ENCODE measurements at places on chromosomes 7 and 10.

GRCh38 chr10:80567292-80567691, 29.6 kb downstream of the SH2D4B start:
- no peak for DNase-seq

GRCh38 chr10:76328348-76328747, 896.9 kb downstream of the LRMDA start:
- no peak for DNase-seq

GRCh38 chr7:140003913-140004382, 58.8 kb downstream of the PARP12 start:
- DNase-seq: peak; percentile 33

- peak; percentile 8 for DNase-seq
Observed at GRCh38 chr10:63977329-63977923, 456.2 kb downstream of the REEP3 start.

DNA sequence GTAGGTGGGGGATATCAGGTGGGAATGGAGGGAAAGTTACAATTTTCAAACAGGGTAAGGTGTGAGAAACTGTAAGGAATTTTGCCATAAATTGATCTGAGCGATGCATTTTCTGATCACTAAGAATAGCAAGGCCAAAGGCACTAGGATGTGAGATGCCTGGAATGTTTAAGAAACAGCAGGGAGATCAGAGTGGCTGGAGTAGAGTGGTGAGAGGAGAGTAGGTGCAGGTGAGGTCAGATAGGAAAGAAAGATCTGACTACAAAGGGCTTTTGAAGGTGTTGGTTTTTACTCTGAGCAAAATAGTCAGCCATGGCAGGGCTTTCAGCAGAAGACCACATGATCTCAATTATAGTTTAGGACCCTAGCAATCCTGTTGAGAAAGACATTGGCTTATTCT, 55.0 kb downstream of the HDAC9 start:
- no peak for DNase-seq

- no peak for DNase-seq
Observed at GRCh38 chr7:149817301-149817771, 20.8 kb upstream of the ZNF862 start.

Measured in fibroblast of skin of left quadriceps (primary cell).